ENCODE measurements at places on chromosomes 6 and 20. TPM values are rescaled to one million over a fixed set of nuclear protein-coding genes. Genes with fewer than 3 reads are reported as not detected.

The SRSF12 gene
- total RNA-seq = 3.6 TPM

The SYNDIG1 gene
- total RNA-seq = not detected

The CCN6 gene
- not detected for total RNA-seq

The TUBB2A gene
- total RNA-seq = 54.5 TPM

The ELOVL4 gene
- total RNA-seq = 4.6 TPM

The CLVS2 gene
- 1.5 TPM for total RNA-seq

The SPTLC3 gene
- total RNA-seq = 4.6 TPM

The PLCB1 gene
- 109 TPM for total RNA-seq

The LHFPL5 gene
- total RNA-seq = not detected

The CAP2 gene
- total RNA-seq = 67.1 TPM

The SLC52A3 gene
- total RNA-seq = not detected

The TFAP2A gene
- total RNA-seq = 0.16 TPM

The BFSP1 gene
- 1.6 TPM for total RNA-seq

The SLC17A1 gene
- total RNA-seq = not detected

The VSTM2L gene
- total RNA-seq = 2.5 TPM

The JPH2 gene
- 52.0 TPM for total RNA-seq

The ECI2 gene
- 46.2 TPM for total RNA-seq

The EPHA7 gene
- total RNA-seq = 122 TPM

The PTCRA gene
- not detected for total RNA-seq

The SPATS1 gene
- not detected for total RNA-seq

The ADGB gene
- total RNA-seq = not detected

The BEND3 gene
- 0.82 TPM for total RNA-seq

The TNFAIP3 gene
- 23.8 TPM for total RNA-seq

The MCHR2 gene
- total RNA-seq = not detected

The HNF4A gene
- total RNA-seq = not detected

The BNIP5 gene
- total RNA-seq = not detected

The GPX5 gene
- total RNA-seq = not detected

The MUC22 gene
- not detected for total RNA-seq

The DLK2 gene
- total RNA-seq = not detected

The C20orf202 gene
- not detected for total RNA-seq

The PRDM13 gene
- total RNA-seq = not detected

The MCCD1 gene
- not detected for total RNA-seq

The COL12A1 gene
- total RNA-seq = 328 TPM

The SIRPB1 gene
- 1.1 TPM for total RNA-seq

The RAB32 gene
- 35.3 TPM for total RNA-seq

The SUMO4 gene
- total RNA-seq = 3.4 TPM

The BCAS1 gene
- total RNA-seq = not detected

The PPP1R3G gene
- 3.0 TPM for total RNA-seq

The GTSF1L gene
- not detected for total RNA-seq

The SLC35D3 gene
- total RNA-seq = 1.4 TPM
